ENCODE measurements at places on chromosomes 7 and 10.

- H3K4me3 ChIP-seq = no peak overlapping the region
- H3K4me1 ChIP-seq = no peaks in the 10 kb centered on the region
- H3K27me3 ChIP-seq = no peaks in the 10 kb centered on the region
- H3K36me3 ChIP-seq = no peaks in the 10 kb centered on the region
- DNase-seq = no peak
- no peak overlapping the region for H3K27ac ChIP-seq
These were observed 72.5 kb downstream of the SYPL1 start for GRCh38 chr7:106039486-106040060.

DNA sequence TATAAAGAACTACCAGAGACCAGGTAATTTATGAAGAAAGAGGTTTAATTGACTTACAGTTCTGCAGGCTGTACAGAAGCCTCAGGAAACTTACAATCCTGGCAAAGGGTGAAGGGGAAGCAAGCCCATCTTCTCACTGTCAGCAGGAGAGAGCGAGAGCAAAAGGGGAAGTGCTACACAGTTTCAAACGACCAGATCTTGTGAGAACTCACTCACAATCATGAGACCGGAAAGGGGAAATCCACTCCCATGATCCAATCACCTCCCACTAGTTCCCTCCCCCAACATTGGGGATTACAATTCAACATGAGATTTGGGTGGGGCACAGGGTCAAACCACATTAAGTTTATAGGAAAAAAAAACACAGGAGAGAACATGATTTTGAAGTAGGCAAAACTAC lies 222.1 kb upstream of the SHH start:
- no peaks in the 10 kb centered on the region for H3K36me3 ChIP-seq
- H3K4me1 ChIP-seq = no peaks in the 10 kb centered on the region
- no peak overlapping the region for H3K4me3 ChIP-seq
- H3K27ac ChIP-seq = no peak overlapping the region
- no peak for DNase-seq

GRCh38 chr10:19164461-19164860 lies 115.9 kb downstream of the MALRD1 start:
- H3K4me1 ChIP-seq = no peaks in the 10 kb centered on the region
- no peak for DNase-seq
- H3K36me3 ChIP-seq = no peaks in the 10 kb centered on the region

DNA sequence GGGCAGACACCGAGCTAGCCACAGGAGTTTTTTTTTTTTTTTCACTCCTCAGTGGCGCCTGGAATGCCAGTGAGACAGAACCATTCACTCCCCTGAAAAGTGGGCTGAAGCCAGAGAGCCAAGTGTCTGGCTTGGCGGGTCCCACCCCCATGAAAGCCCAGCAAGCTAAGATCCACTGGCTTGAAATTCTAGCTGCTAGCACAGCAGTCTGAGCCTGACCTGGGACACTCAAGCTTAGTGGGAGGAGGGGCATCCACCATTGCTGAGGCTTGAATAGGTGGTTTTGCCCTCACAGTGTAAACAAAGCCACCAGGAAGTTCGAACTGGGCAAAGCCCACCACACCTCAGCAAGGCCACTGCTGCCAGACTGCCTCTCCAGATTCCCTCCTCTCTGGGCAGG lies 144.5 kb downstream of the LRMDA start:
- H3K4me3 ChIP-seq = no peak overlapping the region
- H3K27ac ChIP-seq = no peak overlapping the region
- H3K27me3 ChIP-seq = no peaks in the 10 kb centered on the region
- DNase-seq = no peak
- H3K36me3 ChIP-seq = no peaks in the 10 kb centered on the region
- H3K4me1 ChIP-seq = no peaks in the 10 kb centered on the region

DNA sequence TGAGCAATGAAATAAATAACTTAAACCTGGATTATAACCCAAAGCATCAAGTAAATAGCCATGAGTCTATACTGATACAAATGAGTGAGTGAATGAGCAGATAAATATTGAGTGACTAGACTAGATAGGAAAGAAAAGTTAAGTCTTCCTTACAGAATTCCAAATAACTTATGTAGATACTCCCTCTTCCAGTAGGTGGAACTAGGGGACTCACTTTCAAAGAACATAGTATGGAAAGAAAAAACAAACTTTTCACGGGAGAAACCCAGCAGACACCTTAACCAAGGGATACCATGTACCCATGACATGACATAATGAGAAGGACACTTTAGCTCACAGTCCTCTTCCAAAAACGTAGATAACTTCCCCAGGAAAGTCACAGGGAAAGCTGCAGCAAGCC lies 32.2 kb downstream of the CSGALNACT2 start:
- DNase-seq = no peak
- H3K4me1 ChIP-seq = no peaks in the 10 kb centered on the region
- H3K4me3 ChIP-seq = no peak overlapping the region
- H3K36me3 ChIP-seq = no peaks in the 10 kb centered on the region

GRCh38 chr10:17685233-17685840 lies 41.4 kb downstream of the STAM start:
- peak overlapping the region; percentile 13 for H3K27ac ChIP-seq
- no peak overlapping the region for H3K4me3 ChIP-seq
- peaks cover 9% of the 10 kb centered on the region for H3K4me1 ChIP-seq
- H3K36me3 ChIP-seq = no peaks in the 10 kb centered on the region
- H3K27me3 ChIP-seq = no peaks in the 10 kb centered on the region
- DNase-seq = no peak

- no peak overlapping the region for H3K4me3 ChIP-seq
- no peaks in the 10 kb centered on the region for H3K27me3 ChIP-seq
- no peak overlapping the region for H3K27ac ChIP-seq
- H3K36me3 ChIP-seq = no peaks in the 10 kb centered on the region
- peak; percentile 12 for DNase-seq
- H3K4me1 ChIP-seq = no peaks in the 10 kb centered on the region
These were observed 88.1 kb upstream of the DDC start for GRCh38 chr7:50653126-50653864.

- H3K27ac ChIP-seq = peak overlapping the region; percentile 46
- peak; percentile 76 for DNase-seq
- 0 out of 2 replicates have a peak overlapping the region, but pooled peaks have one; percentile 1 for H3K4me3 ChIP-seq
- H3K36me3 ChIP-seq = no peaks in the 10 kb centered on the region
These were observed 29.5 kb upstream of the CCNY start for GRCh38 chr10:35306852-35307251.

- H3K27me3 ChIP-seq = no peaks in the 10 kb centered on the region
- H3K4me1 ChIP-seq = peaks cover 3% of the 10 kb centered on the region
- peak; percentile 91 for DNase-seq
- no peaks in the 10 kb centered on the region for H3K36me3 ChIP-seq
These were observed 11.8 kb upstream of the DRGX start for GRCh38 chr10:49407552-49408137.

GRCh38 chr7:129169686-129170440 lies 18.6 kb upstream of the SMO start:
- no peak overlapping the region for H3K4me3 ChIP-seq
- no peak overlapping the region for H3K27ac ChIP-seq
- H3K4me1 ChIP-seq = no peaks in the 10 kb centered on the region
- no peak for DNase-seq

- DNase-seq = no peak
- no peaks in the 10 kb centered on the region for H3K36me3 ChIP-seq
- H3K27me3 ChIP-seq = no peaks in the 10 kb centered on the region
- no peaks in the 10 kb centered on the region for H3K4me1 ChIP-seq
These were observed 288.2 kb downstream of the TWIST1 start for GRCh38 chr7:18828994-18829857.

GRCh38 chr7:102991540-102992214 lies 78.9 kb downstream of the LRRC17 start:
- no peaks in the 10 kb centered on the region for H3K36me3 ChIP-seq
- H3K4me3 ChIP-seq = no peak overlapping the region
- no peak overlapping the region for H3K27ac ChIP-seq
- DNase-seq = no peak

GRCh38 chr10:71316056-71316785 lies 2.8 kb upstream of the SLC29A3 start:
- no peaks in the 10 kb centered on the region for H3K27me3 ChIP-seq
- no peak overlapping the region for H3K27ac ChIP-seq
- no peak overlapping the region for H3K4me3 ChIP-seq
- H3K36me3 ChIP-seq = no peaks in the 10 kb centered on the region

GRCh38 chr10:58781873-58782488 lies 269.3 kb downstream of the BICC1 start:
- H3K36me3 ChIP-seq = no peaks in the 10 kb centered on the region
- no peaks in the 10 kb centered on the region for H3K27me3 ChIP-seq
- no peak overlapping the region for H3K4me3 ChIP-seq
- peak overlapping the region; percentile 60 for H3K27ac ChIP-seq
- DNase-seq = no peak

GRCh38 chr10:74704629-74705357 lies 121.6 kb upstream of the KAT6B start:
- H3K27ac ChIP-seq = no peak overlapping the region
- no peaks in the 10 kb centered on the region for H3K4me1 ChIP-seq
- no peak for DNase-seq
- no peaks in the 10 kb centered on the region for H3K27me3 ChIP-seq
- H3K4me3 ChIP-seq = no peak overlapping the region

GRCh38 chr10:28940158-28940888 lies 263.0 kb downstream of the BAMBI start:
- H3K27me3 ChIP-seq = no peaks in the 10 kb centered on the region
- no peaks in the 10 kb centered on the region for H3K36me3 ChIP-seq
- H3K4me1 ChIP-seq = peaks cover 30% of the 10 kb centered on the region

GRCh38 chr7:107262857-107263256 lies 94.1 kb downstream of the HBP1 start:
- H3K27me3 ChIP-seq = no peaks in the 10 kb centered on the region
- no peak overlapping the region for H3K4me3 ChIP-seq
- H3K4me1 ChIP-seq = peaks cover 8% of the 10 kb centered on the region
- DNase-seq = no peak
- no peaks in the 10 kb centered on the region for H3K36me3 ChIP-seq
- no peak overlapping the region for H3K27ac ChIP-seq

All from Caco-2 (cell line).